HAP-1 (cell line): ENCODE measurements at places on chromosomes 11 and 22.

- no peak for DNase-seq
Observed at GRCh38 chr11:92268546-92268945, 43.9 kb downstream of the FAT3 start.

DNA sequence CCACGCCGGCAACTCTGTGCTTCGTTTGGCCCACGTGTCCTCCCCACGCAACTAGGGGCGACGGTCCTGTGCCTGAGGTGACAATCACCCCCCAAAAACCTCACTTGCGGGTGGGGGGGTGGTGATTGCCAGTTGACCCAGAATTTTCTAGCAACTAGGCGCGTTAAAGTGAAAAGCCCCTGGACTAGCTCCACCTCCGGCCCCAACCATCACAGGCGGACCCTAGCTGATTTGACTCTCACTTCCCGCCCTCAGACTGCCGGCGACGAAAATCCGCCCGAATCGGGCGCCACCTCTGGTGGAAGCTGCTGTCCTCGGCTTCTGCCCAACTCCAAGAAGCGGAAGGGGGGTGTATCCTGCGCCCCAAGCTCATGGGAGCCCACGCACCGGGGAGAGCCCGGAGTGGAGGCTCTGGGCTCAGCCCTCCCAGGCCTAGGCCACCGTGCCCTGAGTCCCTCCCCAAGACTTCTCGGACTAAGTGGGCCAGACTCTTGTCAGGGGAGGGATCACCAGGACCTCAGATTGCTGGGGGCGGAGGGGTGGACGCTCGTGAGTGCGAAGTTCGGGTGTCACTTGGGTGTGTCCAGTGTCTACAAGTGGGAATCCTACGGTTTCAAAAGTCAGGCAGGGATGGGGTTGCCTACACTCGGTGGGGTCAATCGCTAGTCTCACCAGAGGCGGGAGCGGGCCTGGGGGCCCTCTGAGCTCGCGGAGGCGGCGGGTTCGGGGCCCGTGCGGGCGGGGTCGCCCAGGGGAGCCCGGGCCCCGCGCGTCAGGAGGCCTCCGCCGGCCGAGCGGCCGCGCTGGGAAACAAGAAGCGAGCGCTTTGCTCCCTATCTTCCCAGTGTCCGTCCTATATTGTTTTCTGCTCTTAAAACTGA lies 12.3 kb downstream of the PAX6 start:
- DNase-seq, result no peak

- DNase-seq, result no peak
Observed at GRCh38 chr11:71240865-71241691, 11.3 kb downstream of the SHANK2 start.

- DNase-seq, result no peak
Observed at GRCh38 chr22:32868946-32869345, 67.4 kb downstream of the TIMP3 start.

DNA sequence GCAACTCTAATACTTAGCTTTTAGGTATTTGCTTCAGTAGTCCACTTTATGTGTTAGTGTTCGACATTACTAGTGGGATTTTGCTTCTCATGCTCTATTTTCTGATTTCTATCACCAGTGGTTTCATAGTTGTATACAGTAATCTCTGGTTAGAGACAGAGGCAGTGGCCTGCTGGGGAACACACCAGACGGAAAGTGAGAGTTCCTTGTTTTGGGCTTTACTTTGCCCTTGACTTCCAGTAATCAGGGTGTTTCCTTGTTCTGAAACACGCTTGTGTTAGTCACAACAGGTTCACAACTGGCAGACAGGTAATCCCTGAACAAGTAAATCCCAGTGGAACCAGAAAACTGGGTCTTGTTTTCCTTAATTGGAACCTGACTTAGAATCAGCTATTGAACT lies 56.0 kb downstream of the PACS1 start:
- DNase-seq, result no peak

DNA sequence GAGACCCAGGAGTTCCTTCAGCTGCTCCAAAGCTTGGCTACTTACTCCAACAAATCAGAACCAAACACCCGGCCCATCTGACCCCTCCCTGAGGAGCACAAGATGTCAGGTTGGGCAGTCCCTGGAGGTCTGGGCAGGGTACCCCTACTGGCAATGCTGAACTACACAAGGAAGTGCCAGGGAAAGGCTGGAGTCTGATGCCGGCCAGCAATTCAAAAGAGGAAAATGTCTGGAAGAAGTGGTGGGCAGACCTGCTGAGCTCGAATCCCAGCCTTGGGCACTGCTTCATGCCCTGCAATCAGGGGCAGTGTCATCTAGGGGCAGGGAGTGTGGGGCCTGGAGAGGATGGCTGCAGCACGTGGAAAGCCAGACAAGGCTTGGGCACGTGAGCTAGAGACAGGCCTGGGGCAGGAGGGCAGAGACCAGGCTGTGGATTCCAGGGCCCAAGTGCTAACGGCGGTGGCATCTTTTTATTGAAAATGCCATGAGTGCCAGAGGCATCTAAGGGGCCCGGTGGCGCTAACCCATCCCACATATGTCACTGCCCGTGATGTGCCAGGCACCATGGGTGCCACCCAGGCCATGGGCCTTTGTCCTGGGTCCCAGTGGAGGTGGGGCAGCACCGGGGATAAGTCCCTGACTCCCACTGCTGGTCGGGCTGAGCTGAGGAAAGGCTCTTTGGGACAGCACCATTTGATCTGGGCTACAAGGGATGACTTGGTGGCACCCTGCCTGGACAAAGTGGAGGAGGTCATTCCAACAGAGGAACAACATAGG lies 97.9 kb upstream of the PITPNB start:
- no peak for DNase-seq

- DNase-seq, result no peak
Observed at GRCh38 chr11:86476109-86476861, 101.6 kb downstream of the CCDC81 start.

- DNase-seq, result no peak
Observed at GRCh38 chr11:44887636-44888035, 63.0 kb downstream of the TP53I11 start.

- DNase-seq, result no peak
Observed at GRCh38 chr11:44752713-44753112, 26.0 kb downstream of the TSPAN18 start.

DNA sequence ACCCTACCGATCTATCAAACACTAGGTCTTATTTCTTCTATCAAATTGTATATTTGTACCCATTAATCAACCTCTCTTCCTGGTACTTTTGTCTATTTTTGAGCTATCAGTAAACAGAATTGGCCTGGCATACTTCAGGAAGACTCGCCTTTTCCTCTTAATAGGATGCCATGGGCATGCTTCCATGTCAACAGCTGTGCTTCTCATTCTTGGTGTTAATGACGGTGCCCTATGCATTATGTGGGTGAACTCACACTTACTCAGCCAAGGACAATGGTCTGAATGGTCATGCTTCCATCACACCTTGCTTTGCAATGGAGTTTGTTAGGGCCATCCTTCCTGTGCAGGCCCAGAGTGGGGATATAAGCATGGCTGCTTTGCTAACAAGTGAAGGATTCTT lies 521.8 kb downstream of the MIAT start:
- DNase-seq, result no peak

GRCh38 chr22:35952576-35952975 lies 76.0 kb downstream of the RBFOX2 start:
- no peak for DNase-seq

DNA sequence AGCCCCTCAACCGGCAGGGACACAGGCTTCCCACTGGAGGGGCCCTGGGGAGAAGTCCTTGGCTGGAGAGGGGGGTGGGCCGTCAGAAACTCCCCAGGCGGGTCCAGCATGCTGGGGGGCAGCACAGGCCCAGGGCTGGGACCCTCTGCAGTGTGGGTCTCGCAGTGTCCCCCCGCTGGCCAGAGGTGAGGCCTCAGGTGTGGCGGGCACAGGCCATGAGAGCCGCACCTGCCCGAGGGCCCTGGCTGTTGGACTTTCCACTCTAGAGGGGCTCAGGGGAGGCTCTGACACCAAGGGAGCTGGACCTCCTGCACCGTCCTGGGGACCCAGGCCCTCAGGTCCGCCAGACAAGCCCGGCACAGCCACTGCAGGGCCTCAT lies 10.7 kb upstream of the PIM3 start:
- no peak for DNase-seq

DNA sequence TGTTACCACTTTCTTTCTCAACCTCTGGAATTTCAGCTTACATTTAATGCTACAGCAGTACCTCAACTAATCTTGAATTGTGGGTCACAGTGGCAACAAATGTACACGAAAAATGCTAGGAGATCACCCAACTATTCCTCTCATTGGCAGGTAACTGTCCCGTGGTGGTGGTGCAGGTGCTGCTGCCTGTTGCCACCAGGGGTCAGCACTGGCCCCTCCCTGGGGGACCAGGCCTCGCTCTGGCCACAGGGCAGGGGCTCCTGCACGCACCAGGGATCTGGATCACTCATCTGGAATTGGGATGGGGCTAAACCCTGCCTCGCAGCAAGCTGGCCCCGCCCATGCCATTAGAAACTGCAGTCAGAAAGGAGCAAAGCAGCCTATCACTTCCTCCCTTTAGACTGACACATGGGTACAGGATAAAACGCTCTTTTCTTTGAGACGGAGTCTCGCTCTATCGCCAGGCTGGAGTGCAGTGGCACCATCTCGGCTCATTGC lies 6.9 kb upstream of the POLDIP3 start:
- DNase-seq, result peak; percentile 76

DNA sequence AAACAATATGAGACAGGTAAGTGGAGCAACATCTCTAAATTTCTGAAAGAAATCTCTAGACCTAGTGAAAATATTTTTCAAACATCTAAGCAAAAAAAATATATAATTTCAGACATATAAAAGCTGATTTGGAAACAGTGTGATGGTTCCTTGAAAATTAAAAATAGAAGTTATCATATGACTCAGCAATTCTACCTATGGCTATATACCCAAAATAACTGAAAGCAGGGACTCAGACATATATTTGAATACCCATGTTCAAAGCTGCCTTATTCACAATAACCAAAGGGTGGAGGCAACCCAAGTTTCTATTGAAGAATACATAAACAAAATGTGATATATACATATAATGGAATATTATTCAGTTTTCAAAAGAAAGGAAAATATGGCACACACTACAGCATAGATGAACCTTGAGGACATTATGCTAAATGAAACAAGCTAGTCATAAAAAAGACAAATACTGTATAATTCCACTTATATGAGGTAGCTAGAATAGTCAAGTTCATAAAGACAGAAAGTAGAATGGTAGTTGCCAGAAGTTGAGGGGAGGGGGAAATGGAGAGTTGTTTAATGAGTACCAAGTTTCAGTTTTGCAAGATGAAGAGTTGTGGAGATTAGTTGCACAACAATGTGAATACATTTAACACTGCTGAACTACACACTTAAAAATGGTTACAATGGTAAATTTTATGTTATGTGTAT lies 300.4 kb downstream of the TTC28 start:
- DNase-seq, result no peak

GRCh38 chr22:42586381-42586780 lies 28.3 kb downstream of the POLDIP3 start:
- DNase-seq, result no peak

- no peak for DNase-seq
Observed at GRCh38 chr11:14067686-14068085, 105.2 kb downstream of the SPON1 start.

- DNase-seq, result no peak
Observed at GRCh38 chr11:90701716-90702115, 478.9 kb upstream of the CHORDC1 start.

DNA sequence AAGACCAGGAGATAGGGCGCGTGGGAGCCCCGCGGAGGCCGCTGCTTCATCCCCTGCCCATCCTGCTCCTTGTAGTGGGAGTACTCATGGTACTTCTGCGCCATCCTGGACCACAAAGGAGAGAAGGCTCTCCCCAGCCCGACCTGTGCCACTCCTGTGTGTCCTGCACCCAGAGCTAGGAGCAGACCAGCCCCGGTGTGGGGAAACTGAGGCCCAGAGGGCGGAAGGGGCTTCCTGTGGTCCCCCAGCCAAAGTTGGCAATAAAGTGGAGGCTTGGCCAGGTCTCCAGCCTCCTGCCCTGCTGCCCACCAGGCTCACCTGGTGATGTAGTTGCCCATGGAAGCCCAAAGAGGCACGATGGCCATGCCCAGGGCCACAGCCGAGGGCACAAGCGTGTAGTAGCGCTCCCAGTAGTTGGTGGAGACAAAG lies 4.7 kb downstream of the UNC93B1 start:
- DNase-seq, result no peak

DNA sequence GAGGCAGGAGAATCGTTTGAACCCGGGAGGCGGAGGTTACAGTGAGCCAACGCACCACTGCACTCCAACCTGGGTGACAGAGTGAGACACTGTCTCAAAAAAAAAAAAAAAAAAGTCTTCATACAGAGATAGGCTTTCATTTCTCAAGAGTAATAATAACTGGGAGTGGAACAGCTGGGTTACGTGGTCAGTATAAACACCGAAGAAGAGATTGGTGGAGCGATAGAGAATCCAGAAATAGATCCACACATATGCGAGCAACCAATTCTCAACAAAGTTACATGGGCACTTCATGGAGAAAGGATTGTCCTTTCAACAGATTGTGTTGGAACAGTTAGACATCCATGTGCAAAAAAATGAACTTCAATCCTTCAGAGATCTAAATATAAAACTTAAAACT lies 24.6 kb downstream of the ZBED4 start:
- DNase-seq, result no peak

DNA sequence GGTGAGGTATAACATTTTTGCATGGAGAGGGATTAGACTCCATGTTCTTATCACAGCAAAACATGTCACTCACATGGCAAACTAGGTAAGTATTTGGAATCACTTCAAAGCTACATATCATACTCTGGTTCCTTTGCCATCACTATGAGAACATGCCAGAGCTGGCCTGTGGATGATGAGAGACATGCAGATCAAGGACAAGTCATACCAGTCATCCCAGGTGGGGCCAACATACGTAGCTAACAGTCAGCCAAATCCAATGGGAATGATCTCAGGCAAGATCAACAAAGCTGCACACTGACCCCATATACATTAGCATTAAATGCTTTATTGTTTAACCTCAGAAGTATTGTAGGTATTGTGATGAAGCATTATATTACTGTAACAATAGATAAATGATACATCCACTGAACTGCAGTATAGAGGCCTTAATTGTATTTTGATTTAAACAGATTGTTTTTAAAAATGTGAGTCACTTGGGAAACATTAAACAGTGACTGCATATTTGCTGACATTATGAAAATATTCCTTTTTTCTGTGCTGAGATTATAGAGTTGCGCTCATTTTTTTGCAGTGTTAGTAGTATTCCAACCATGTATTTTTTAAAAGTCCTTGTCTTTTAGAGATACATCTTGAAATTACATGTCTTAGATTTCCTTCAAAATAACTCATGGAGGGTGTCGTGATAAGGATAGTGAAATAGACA lies 37.3 kb upstream of the ARL14EP start:
- DNase-seq, result no peak

GRCh38 chr11:69818603-69819441 lies at the start of gene FGF3:
Gene FGF3 (minus strand): TSS chr11:69819416. CDS start chr11:69818933, 483 bp downstream.
- DNase-seq, result no peak

GRCh38 chr22:44436736-44437135 lies 61.3 kb downstream of the RTL6 start:
- DNase-seq, result no peak

GRCh38 chr11:33311680-33312079 lies 54.5 kb downstream of the HIPK3 start:
- no peak for DNase-seq
